ENCODE measurements at places on chromosomes 2 and 18.

GRCh38 chr2:58992062-58992706 is 751.1 kb upstream of the FANCL start:
- peak; percentile 88 for DNase-seq

- no peak for DNase-seq
Measured at GRCh38 chr2:182077448-182078142, 91.9 kb downstream of the PPP1R1C start.

DNA sequence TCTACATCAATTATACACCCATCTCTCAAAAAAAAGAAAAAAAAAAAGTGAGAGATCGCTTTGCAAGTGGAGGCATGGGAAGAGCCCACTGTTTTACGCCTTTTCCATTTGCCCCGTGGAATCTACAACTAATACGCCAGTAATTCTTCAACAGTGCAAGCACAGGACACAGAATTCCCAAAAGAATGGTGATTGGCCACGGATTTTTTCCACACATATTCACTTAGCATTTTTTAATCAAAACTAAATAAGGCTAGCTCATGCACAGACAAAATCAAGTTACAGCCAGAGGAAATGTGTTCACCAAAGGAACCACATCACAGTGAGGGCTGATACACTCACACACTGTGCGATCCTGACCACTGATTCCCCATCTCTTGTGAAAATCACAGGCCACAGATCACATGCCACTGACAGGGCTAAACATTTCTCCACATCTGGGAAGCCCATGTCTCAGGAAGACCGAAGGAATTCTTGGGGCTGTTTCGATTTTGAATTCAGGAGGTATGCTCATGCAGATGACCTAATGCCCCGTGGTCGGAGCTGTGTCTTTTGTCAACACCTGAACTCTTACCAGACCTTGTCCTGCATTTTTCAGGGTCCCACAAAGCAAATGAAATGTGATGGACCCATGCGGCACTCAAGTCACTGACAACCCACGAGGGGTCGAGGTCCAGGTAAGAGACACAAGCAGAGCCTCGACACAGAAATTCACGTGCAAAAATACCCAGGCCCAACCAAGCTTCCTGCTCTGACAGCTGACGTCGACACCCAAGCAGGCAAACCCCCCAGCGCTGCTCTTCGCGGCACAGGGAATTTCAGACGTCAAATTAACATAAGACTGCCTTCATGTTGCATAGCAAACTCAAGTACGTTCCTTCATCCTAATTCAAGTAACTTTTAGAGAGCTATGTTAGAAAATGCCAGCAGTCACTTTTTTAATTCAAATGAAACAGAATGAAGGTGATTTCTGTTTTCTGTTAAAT is 69.6 kb downstream of the ZNF516 start:
- peak; percentile 54 for DNase-seq

- DNase-seq: no peak
Measured at GRCh38 chr2:212979046-212979612, 172.3 kb downstream of the IKZF2 start.

GRCh38 chr18:56468396-56468795 is 170.0 kb downstream of the TXNL1 start:
- DNase-seq: no peak

- DNase-seq: no peak
Measured at GRCh38 chr2:49687918-49688317, 533.6 kb upstream of the FSHR start.

DNA sequence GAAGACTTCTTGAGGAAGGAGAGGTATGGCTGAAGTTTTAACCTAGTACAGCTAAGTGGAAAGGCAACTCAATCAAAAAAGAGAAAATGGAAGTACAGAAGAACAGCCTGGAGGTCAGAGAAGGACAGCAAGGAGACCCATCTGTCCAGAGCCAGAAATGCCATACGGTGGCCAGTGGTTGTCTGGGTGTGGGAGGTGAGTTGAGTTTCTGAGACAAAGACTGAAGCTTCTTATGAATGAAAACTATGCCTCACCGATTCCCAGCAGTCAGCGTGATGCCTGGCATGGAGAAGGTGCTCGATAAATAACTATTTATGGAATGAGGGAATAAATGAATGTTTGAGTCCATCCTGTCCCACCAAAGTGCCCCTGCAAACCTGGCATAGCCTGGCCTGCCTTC is 98.8 kb downstream of the MRO start:
- no peak for DNase-seq

- DNase-seq: peak; percentile 72
Measured at GRCh38 chr2:169528271-169528701, 18.8 kb downstream of the KLHL41 start.

- no peak for DNase-seq
Measured at GRCh38 chr18:10814336-10814735, 288.5 kb downstream of the NAPG start.

- DNase-seq: no peak
Measured at GRCh38 chr2:159684796-159685195, 27.5 kb upstream of the MARCHF7 start.

GRCh38 chr2:186531257-186531775 is 45.3 kb downstream of the ZC3H15 start:
- DNase-seq: no peak

DNA sequence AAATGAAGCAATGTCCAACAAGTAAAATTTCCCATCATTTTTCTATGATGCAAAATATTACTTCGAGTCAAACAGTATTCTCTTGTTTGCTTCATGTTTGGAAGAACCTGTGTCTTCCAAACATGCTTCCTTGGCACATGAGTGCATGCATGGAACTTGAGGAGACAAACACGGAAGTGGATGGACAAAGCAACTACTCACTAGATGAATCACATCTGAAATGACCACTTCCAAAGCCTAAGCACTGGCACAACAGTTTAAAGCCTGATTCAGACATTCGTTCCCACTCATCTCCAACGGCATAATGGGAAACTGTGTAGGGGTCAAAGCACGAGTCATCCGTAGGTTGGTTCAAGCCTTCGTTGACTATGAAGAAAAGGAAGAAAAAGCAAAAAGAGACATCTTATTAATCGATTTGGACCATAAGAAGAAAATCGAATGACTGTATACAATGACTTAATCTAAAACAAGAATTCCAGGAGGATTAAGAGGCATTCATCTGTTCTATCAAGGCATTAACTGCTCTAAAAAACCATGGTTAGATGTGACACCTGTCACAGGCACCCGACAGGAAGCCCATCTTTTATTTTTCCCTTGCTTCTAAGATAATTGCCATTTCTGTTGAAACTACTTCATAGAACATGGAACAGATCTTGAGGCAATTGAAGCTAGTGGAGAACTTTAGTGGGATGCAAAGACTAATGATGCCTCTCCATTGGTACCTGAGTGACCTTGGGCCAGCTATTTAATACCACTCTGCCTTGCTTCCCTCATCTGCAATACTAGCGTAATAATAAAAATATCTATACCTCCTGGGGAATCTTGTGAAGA is 56.0 kb downstream of the ATIC start:
- DNase-seq: no peak

- DNase-seq: peak; percentile 52
Measured at GRCh38 chr2:105749583-105750400, 5.1 kb downstream of the NCK2 start.

GRCh38 chr2:222933458-222933857 is 72.6 kb downstream of the ACSL3 start:
- DNase-seq: no peak

GRCh38 chr2:25991965-25992364 is 9.7 kb upstream of the KIF3C start:
- no peak for DNase-seq

DNA sequence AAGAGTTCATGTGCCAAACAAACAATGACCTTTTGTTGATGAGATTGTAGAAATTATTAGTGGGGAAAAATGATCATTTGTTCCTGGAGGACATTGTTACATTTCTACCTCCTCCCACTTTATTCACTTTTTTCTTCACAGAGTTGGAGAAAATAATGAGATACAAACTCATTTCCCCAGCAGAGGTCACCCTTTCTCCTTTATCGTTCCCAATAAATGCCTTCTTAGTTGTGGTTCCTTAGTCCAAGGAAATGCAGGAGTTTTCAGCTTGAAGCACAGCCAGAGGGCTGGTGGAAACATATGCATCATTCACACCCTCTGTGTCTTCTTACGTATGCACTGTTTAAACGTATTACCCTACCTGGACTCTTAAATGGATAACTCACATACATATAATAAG is 108.8 kb downstream of the SLC4A3 start:
- no peak for DNase-seq
